ENCODE measurements at places on chromosomes 6 and 20.

DNA sequence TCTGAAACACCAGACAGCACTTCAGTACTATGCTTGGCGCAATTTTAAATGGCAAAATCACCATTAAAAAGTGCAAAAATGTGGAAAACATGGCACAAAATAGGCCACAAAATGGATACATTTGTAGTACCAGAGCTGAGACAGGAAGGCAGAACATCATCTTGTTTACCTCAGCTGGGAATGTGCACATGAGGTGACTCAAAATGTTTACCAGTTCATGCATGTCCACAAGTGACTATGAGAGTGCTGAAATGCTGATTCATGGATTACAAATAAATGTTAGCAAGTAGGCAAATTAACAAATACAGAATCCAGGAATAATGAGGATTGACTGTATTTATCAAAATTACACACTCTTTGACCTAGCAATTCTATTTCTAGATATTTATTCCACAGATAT lies 201.6 kb downstream of the ISM1 start:
- no peak for DNase-seq

- no peak for DNase-seq
These were observed 8.4 kb upstream of the RNF182 start for GRCh38 chr6:13916230-13916944.

GRCh38 chr20:46130534-46130933 lies 12.4 kb downstream of the CD40 start:
- DNase-seq, result no peak

DNA sequence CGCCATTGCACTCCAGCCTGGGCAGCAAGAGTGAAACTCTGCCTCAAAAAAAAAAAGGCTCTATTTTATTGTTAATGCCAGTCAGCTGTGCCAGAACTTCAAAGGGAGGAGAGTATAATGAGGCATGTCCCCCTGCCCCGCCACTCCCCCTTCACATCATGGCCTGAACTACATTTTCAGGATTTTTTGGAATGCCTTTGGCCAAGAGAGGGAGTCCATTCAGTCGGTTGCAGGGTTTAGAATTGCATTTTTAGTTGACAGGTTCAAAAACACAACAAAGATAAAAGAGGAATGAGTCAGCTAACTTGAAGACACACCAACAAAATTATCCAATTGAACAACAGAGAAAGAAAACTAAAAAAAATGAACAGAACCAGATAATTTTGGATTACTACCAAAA lies 59.1 kb downstream of the CEP43 start:
- no peak for DNase-seq

- DNase-seq, result peak; percentile 3
These were observed 183.2 kb upstream of the MYLIP start for GRCh38 chr6:15945593-15946159.

DNA sequence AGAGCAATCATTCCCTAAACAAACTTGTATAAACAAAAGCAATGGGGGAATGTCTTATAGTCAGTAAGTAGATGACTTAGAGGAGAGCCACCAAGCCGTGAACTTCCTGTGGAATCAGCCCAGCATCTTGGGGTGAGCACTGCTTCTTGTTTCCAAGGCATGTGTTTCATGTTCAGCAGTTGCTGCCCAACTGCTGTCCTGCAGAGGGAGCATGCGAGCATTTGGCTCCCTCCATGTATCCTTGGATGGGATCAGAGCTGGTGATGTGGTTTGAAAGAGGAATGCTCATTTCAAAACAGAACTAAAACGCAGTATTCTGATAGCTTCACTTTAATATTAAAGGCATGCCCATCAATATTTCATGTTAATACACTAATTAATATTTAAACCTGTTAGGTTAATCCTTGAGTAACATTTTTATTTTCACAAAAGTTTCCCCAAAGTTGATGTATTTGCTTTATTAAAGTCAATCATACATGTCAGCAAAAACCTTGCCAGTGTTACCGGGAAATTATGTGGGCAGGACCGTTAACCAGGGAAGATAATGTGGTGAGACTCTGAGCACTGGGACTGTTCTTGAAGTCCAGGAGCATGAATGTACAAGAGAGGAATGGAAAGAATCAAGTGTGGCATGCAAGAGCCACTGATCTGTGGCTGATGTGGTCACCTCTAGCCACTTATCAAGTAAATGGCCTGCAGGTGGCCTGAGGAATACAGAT lies 172.1 kb upstream of the GGTLC1 start:
- no peak for DNase-seq

DNA sequence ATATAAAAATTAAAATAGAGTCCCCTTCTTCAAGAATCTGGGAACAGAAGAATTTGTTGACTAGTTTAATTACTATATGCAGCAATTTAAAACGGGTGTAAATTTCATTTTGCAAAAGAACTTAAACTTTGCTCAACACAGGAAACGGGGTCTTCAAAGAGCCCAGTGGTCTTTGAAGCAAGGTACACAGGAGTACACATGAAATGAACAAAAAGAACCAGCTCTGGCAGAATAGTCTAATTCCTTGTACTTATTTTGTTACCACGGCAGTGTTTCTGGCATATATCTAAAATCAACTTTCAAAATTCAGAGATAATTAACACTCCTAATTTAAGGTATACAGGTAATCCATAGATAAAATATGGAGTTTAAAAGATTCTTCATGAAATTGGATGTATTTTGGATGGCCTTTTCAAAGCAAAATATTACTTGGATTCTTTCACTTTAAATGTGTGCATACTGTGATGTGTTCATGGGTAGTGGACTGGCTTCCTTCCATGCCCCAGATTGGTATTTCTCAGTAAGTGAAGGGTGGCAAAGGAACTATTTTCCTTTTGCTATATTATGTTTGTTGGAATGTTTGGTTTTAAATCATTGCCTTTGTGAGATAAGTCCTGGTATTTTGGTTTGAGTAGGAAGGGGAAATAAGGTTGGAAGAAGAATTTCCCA lies 96.8 kb upstream of the THEMIS start:
- no peak for DNase-seq

DNA sequence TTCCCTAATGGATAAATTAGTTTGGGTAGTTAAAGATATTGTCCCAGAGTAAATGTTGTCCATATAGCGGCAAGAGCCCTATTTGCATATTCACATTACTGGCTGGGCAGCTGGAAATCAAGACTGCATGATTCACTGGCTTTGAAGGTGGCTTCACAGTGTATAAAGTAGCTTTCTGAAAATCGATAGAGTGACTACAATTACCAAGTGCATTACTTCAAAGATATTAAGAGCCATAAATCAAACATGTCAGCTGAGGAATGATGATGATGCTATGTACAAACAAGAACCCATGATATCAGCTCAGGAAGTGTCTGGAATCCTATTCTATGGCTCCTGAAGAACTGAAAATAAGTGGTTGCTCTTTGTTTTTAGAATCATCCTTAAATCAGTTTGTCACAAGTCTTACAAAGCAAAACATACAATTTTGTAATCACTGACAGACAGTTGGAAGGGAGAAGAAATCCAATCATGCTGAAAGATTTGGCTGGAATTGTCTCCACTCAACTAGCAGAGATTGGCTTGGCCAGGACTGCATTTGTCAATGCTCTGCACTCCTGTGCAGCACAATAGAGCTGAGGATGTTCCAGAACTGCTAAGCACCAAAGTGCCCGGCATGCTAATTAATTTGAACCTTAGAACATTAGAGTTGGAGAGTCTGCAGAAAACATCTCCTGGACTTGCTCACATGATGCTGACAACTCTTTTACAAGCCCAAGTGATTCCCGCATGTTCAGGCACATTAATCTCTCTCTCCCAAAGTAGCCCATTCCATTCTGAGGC lies 77.9 kb upstream of the B3GAT2 start:
- DNase-seq, result no peak

DNA sequence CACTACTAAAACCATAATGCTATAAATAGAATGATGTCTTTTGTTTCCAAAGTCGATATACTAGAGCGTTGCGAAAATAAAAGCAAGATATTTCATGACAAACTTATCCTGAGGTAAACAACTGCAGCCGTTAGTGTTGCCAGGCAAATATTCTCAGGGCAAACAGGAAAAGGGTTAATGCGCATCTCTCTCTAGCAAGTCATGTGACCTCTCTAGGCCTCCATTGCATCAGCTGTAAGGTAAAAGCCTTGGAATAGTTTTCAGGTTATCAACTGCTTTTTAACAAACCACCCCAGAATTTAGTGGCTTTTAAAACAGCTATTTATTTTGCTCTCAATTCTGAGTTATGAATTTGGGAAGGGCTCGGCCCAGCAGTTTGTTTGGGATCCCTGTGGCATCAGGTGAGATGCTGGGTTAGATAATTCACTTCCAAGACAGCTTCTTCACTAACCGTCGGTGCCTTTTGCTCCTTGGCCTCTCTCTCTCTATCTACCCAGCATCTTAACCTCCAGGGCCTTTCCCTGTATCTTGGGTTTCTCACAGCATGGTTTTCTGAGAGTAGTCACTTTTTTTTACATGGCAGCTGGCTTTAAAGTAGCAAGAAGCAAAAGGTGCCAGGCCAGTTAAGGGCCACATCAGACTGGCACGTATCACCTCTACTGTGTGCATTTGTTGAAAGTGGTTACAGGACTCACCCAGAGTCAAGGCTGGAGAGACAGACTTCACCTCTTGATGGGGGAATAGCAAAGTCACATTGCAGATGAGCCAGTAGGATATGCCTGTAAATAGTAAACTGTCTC lies 39.2 kb upstream of the LTV1 start:
- no peak for DNase-seq

GRCh38 chr6:6723921-6724538 lies 135.5 kb downstream of the LY86 start:
- DNase-seq, result no peak

DNA sequence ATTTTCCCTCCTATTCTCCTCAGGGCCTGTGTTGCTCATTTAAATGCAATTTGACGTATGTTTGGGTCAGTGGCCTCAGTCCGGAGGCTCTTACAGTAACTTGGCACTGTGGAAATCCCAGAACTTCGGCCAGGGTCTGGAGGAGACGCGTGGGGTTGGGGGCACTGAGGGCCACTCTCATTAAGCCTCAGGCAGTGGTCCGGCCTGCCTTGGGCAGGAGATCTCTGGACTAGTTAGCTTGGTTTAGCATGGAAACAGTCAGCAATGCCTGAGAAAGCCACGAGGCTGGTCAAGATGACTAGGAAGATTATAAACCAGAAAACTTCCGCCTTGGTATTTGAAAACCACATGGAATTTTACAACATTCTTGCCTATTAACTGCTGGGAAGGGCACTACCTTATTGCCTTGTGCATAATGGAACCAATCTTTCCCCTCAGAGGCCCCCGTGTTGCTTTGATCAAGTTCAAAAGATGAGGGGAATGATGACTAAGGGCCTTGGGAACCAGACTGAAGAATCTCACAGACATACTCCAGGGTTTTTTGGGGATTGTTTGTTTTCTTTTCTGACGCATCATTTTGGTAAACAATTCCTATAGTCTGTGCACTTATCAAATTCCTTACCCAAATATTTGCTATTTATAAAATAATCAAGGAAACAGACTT lies 206.0 kb upstream of the PREP start:
- DNase-seq, result peak; percentile 79

- DNase-seq, result no peak
These were observed 27.4 kb downstream of the SLC22A16 start for GRCh38 chr6:110448846-110449540.

GRCh38 chr20:64224351-64225170 lies 31.0 kb upstream of the PCMTD2 start:
- DNase-seq, result peak; percentile 67

- DNase-seq, result peak; percentile 99
These were observed 2.2 kb upstream of the ID1 start for GRCh38 chr20:31602779-31603441.

DNA sequence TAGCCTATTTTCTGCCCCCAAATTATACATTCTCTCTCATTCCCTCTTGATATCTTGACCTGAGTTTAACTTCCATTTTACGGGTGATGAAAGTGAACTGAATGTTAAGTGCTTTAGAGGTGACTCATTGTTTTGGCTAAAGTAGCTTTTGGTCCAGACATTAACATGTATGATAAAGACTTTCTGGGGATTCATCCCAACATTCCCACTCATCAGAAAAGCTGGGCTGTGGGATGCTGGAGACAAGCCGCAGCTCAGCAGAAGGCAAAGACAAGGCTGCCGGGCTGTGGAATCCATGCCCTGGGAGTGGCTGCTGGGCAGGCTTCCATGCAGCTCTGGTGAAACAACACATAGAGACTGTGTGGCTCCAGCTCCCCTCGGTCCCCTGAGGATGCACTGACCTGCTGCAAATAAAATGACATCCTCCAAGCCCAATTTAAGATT lies 89.9 kb upstream of the SYNDIG1 start:
- no peak for DNase-seq

GRCh38 chr6:108585921-108586536 lies 25.3 kb downstream of the FOXO3 start:
- DNase-seq, result no peak

GRCh38 chr6:168681748-168682147 lies 240.8 kb downstream of the SMOC2 start:
- no peak for DNase-seq

DNA sequence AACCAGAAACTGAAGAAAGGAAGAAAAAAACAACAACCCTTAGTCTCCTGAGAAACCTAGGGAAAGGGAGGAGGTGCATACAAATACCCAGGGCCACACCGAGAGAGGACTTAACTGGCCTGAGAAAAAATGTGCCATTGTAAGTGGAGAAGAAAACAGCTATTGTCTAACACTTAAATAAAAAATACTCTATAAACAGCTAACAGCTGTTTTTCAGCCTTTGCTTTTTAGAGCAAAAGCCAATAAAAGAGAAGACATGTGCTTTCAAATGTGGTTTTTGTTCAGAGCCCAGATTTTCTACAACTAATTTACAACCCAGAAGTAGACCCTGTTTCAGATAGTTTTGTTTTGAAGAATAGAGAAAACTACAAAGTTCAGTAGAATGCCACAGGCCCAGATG lies 56.0 kb upstream of the SLC22A16 start:
- DNase-seq, result no peak

GRCh38 chr6:151136141-151136755 lies 103.5 kb upstream of the AKAP12 start:
- DNase-seq, result no peak

GRCh38 chr6:56933650-56934049 lies 21.3 kb upstream of the BEND6 start:
- DNase-seq, result no peak

DNA sequence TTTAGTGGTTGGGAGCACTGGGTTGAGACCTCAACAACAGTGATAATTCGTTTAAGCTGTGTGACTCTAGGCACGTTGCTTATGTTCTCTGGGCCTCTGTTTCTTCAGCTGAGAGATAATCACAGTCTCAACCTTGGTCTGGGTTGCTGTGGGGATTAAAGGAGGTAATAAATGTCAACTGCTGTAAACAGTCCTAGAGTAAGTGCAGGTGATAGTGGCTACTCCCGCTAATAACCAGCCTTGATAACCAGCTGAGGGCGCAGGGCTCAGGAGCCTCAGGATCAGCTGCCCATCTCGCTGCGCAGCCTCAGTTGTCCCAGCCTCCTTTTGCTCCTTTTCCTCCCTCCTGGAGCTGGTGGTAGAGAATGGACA lies 58.0 kb downstream of the JARID2 start:
- no peak for DNase-seq

- no peak for DNase-seq
These were observed 40.2 kb upstream of the LRFN2 start for GRCh38 chr6:40627316-40627715.

Data from RCC 7860 (cell line).